SK-N-SH (cell line): ENCODE measurements at places on chromosomes 13 and 19.
A peak's percentile ranks its signal among the peaks of the same experiment; 100 is the strongest.

- DNase-seq, result no peak
These were observed 26.8 kb downstream of the CEBPA start for GRCh38 chr19:33275559-33275932.

GRCh38 chr19:10419646-10420443 lies 493 bp upstream of the PDE4A start:
- peak; percentile 62 for DNase-seq

DNA sequence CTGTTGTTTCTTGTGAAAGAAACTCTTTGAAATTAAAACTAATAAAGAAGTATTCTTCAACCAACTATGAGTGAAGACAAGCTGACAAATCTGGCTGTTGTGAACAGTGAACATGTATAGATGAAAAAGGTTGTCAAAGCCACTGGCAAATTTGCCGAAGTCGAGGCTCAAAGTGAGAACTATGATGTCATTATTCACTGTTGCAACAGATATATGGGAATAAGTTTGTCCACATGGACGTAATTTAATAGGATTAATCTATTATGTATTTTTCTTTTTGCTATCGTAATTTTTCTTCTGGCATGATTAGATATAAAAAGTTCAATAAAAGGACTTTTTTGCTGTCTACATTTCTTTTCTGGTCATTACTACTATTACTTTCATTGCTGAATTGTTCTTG lies 223.2 kb upstream of the ZNF507 start:
- DNase-seq, result no peak

GRCh38 chr13:18947376-18947977 lies 234.1 kb downstream of the TUBA3C start:
- DNase-seq, result no peak

- no peak for DNase-seq
These were observed at the start of gene FFAR2 for GRCh38 chr19:35447606-35448469. Gene FFAR2, plus strand, starts transcription at chr19:35448257. Its CDS starts 1,458 bp downstream, at chr19:35449715.

- DNase-seq, result no peak
These were observed 867.7 kb downstream of the PCDH9 start for GRCh38 chr13:66362485-66362884.

DNA sequence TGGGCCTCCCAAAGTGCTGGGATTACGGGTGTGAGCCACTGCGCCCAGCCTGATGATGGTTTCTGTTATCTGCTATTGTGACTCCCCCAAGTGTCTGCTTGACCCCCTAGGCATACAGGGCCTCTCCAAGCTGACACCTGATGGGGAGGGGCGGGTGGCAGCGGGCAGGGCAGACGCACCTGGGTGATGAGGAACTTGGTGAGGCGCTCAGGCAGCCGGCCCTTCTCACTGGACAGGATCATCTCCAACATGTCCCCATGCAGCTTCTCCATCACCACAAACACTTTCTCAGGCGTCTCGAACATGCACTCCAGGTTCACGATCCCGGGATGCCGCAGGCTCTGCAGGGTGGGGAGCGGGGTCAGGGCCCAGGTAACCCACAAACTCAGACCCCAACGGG lies 27.6 kb downstream of the PRKD2 start:
- DNase-seq, result no peak

GRCh38 chr19:4715529-4716221 lies 8.0 kb downstream of the DPP9 start:
- peak; percentile 15 for DNase-seq

- DNase-seq, result no peak
These were observed 668 bp upstream of the SBK3 start for GRCh38 chr19:55546011-55546410.

DNA sequence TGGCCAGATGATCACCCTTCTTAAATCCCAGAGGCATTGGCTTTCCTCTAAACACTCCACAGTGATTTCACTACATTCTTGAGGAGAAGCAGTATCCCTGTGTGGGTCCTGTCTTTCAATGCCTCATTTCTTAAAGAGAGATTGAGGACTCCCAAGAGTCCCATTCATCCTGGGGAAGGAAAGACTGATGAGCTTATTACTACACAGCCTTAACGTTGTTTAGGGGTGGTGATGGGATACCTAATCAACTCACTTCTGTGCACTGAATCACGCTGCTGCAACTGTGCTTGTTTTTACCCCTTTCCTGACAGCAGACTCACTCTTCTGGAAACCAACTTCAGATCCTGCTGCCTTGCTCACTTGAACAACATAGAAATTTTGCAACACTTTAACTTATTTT lies 203.1 kb downstream of the RGCC start:
- no peak for DNase-seq

DNA sequence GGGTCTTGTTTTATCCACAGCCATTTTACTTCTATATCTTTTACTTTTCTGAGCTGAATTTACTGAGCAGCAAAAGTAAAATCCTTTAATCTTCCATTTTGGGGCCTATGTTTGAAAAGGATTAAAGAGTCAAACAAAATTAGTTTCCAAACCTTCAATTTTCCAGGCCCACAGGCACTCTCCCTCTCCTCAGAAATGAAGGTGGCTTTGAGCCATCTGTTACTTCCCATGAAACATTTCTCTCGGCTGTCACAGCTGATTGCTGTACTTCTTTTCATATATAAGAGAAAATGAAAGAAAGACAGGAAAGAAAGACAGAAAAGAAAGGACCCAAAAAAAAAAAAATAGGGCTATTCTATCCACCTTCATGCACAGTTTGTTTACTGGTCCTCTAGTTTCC lies 194.9 kb downstream of the LACC1 start:
- no peak for DNase-seq

- no peak for DNase-seq
These were observed 25.4 kb downstream of the CHST8 start for GRCh38 chr19:33647146-33647545.

GRCh38 chr19:38538386-38538785 lies 79.4 kb downstream of the MAP4K1 start:
- DNase-seq, result no peak

- no peak for DNase-seq
These were observed 167.1 kb downstream of the LMO7 start for GRCh38 chr13:75803164-75803611.

GRCh38 chr13:101941095-101941783 lies 460.6 kb downstream of the FGF14 start:
- peak; percentile 14 for DNase-seq

DNA sequence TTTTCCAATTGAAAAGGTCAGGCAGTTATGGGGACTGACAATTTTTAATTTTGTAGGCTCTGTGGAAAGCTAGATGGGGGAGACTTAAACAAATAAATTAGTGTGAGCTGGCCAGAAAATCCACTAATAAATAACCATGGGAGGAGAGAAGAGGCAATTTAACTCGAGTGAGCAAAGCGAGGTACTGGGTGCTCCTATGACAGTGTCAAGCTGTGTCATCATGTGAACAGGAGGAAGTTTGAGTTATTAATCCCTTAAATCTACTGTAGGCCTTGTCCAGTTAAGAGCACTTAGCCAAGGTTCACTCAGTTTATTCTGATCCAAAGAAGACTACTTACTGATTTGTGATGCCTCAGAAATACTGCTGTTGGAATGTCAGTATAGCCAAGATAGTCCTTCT lies 122.8 kb downstream of the OXGR1 start:
- DNase-seq, result no peak

DNA sequence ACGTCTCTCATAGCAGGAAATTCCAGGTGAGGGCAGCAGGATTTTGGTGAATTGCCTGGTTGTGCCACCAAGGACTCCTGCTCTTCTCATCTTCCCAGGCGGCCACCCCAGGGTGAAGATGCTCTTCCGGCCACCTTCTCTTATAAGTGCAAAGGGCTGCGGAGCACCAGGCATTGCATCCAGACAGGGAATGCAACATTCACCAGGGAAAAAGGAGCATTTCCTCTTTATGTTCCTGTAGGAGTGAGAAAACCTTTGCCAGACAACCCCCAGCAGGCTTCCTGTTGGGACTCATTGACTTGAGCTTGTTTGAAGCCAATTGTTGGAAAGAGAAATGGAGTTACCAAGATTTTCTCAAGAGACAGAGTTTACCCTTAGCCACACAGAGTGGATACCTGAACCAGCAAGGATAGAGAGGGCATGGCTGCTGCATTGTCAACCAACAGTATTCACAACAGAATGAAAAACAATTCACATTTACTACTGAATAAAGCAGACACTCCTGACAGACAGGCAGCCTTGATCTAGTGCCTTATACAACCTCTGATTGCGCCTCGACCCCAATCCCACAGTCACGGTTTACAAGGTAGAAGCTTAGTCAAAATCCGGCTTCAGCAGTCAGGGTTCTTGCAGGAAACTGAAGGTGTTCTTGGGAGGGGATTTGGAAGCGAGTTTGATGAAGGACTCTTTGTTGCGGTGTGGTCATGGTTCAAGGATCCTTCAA lies 1.8 kb upstream of the ATP11A start:
- DNase-seq, result no peak

- no peak for DNase-seq
These were observed 28.3 kb downstream of the TDRD3 start for GRCh38 chr13:60425332-60425731.

- DNase-seq, result peak; percentile 7
These were observed 318.8 kb downstream of the SPRY2 start for GRCh38 chr13:80022146-80022545.

DNA sequence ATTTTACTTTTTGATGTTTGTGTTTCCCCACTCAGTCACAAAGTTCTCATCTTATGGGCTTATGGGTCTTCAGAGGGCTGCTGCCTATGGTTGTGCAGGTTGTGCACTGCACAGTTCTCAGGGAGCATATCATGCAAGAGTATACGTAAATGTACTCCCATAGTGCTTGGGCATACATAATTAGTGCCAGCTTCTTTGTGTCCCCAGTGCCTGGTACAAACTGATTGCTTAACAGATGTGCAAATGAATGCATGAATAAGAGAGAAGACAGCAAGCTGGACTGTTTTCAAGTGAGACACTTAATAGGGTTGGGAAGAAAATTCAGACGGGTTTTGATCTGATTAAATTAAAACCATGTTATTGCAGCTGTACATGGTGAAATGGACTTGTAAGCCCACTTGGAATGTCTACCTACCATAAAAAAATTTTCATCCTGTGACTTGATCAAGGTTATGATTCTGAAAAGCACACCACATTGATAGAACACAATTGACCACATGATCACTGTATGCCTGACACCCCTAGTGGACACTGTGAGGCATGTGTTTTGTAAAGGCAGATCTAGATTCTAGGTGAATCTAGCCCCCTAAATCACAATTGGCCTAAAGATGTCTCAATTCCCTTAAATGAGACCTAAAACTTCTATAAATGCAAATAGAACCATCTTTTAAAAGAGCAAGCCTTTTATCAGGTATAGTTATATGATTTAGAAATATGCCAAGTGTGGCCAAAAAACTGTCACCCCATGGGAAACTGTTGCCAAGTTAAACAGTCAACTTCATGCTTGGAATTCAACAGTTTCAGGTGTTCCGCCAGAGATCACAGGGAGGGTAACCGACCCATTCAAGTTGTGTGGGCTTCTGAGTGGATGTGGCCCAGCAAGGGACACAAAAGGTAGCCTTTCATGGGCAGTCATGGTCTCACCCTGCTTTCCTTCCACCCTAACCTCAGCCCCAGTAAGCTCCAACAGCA lies 27.9 kb downstream of the FAM124A start:
- peak; percentile 65 for DNase-seq

DNA sequence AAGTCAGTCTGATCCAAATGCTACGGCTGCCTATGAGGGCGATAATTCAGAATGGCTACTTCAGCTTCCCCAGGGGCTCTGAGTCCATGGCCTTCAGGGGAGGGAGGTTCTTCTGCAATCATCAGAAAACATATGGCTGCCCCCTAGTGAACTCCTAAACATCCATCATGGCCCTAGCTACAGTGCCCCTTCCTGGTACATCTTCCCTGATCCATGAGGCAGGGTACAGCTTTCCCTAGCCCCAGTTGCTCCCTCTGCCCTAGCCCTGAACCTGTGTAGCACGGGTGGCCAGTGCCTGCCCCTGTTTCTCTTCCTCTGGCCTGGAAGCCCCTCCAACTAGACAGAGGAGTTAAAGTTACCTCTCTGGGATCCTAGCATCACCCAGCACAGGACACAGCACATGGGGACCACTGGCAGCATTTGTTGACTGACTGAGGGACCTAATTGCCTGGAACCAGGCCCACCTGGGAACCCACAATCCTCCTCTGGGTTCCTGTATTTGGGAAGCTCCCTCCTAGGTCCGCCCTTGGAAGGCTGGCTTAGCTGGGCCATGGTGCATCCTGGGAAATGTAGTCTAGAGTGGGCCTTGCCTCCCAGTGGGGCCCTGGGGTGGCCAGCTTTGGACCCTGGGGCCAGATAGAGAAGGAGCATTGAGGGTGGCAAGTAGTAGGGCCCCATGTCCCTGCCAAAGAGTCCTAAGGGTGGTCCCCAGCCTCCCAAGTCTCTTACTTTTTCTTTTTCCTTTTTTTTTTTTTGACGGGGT lies 17.7 kb upstream of the SEMA6B start:
- DNase-seq, result peak; percentile 55

- no peak for DNase-seq
These were observed 226.7 kb downstream of the TEX29 start for GRCh38 chr13:111546921-111547675.

GRCh38 chr13:63551731-63552130 lies 2136.1 kb upstream of the PCDH20 start:
- DNase-seq, result no peak

- DNase-seq, result no peak
These were observed 83.0 kb downstream of the NUFIP1 start for GRCh38 chr13:44906230-44906629.

GRCh38 chr13:94198681-94199080 lies 280.8 kb downstream of the DCT start:
- DNase-seq, result no peak

DNA sequence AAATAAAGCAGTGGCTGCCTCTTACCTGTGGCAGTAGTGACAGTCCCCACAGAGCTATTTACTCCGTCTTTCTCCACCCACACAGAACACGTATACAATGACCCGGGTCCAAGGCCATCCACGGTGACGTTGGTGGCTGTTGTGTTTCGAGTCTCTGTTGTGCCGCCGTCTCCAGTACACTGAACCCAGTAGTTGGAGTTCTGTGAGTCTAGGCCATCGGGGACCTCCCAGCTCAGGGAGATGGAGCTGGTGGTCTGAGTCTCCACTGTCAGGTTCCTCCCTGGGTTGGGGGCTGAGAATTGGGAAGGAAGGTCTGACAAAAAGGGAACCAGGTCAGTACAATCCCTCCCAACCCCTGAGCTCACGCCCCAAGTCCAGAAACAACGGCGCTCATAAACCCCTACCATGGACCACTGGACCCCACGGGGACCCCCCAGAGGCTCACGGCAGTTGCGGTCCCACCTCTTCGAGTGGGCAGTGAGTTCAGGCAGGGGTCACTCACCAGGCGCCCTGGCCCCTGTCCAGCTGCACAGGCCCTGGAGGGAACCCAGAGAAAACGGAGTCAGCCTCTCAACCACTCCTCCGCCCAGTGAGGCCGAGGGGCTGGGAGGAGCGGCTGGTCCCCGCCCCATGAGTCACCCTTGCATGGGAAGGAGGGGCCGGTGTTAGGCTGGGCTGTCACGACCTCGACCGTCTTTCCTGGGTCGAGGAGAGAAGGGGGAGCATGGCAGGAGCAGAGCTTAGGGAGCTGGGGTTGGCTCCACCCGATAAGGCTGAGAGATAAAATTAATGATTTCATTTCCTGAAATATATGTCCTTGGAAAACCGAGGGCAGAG lies 2.4 kb downstream of the PTPRH start:
- DNase-seq, result peak; percentile 96

GRCh38 chr13:30934381-30934780 lies 1.9 kb downstream of the TEX26 start:
- DNase-seq, result no peak

GRCh38 chr19:21698215-21698614 lies 69.2 kb downstream of the ZNF100 start:
- DNase-seq, result peak; percentile 47

GRCh38 chr13:111020546-111020945 lies 94.6 kb upstream of the ARHGEF7 start:
- DNase-seq, result no peak

- peak; percentile 70 for DNase-seq
These were observed 23.4 kb upstream of the SLC7A10 start for GRCh38 chr19:33248954-33249613.

GRCh38 chr19:1917926-1918325 lies 12.7 kb downstream of the ADAT3 start:
- no peak for DNase-seq
